T-cell (primary cell): ENCODE measurements at places on chromosomes 1 and 21. TPM values are rescaled to one million over a fixed set of nuclear protein-coding genes. Genes with fewer than 3 reads are reported as not detected.

DCAF8 gene
- 188 TPM for total RNA-seq

MXRA8 gene
- 0.99 TPM for total RNA-seq

LCE1F gene
- total RNA-seq: not detected

TEDDM1 gene
- not detected for total RNA-seq

DESI2 gene
- total RNA-seq: 17.0 TPM

ASCL5 gene
- 0.19 TPM for total RNA-seq

RRP15 gene
- total RNA-seq: 11.7 TPM

- H3K4me3 ChIP-seq: no peak overlapping the region
- H3K36me3 ChIP-seq: no peaks in the 10 kb centered on the region
- no peak overlapping the region for H3K27ac ChIP-seq
- H3K27me3 ChIP-seq: no peaks in the 10 kb centered on the region
- H3K4me1 ChIP-seq: no peaks in the 10 kb centered on the region
- no peak for DNase-seq
Measured at GRCh38 chr1:33921281-33921680, 57.4 kb downstream of the HMGB4 start.

DNA sequence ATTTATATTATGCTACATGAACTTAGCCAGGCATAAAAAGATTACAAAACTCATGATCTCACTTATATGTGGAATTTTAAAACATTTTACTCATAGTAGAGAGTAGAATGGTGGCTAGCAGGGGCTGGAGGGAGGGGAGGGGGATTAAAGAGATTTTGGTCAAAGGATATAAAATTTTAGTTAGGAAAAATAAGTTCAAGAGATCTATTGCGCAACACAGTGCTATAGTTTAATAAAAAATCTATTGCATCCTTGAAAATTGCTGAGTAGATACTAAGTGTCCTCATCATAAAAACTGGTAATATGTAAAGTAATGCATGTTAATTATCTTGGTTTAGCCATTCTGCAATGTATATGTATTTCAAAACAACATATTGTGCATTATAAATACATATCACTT, 635.6 kb upstream of the NEGR1 start:
- DNase-seq: no peak
- H3K27ac ChIP-seq: no peak overlapping the region
- no peak overlapping the region for H3K4me3 ChIP-seq
- no peaks in the 10 kb centered on the region for H3K36me3 ChIP-seq

DNA sequence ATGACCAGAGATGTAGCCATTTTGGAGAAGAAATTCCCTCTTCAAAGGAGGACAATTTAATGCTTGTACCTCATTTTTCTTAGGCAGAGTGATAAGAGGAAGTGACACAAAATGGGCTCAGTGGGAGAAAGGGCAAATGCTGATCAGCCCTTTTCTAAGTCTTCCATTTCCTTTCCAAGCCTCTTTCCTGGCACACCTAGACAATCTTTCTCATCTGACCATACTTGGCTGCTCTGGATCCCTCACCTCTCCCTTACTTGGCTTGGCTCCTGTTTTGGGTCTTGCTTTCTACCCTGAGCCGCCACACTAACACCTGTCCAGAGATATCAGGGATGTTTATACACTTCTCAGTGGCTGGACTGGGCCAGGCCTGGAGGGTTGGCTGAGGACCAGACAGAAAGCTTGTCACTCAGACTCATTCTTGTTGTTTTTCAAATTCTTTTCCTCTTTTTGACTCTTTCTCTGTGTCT, 13.1 kb downstream of the TXNIP start:
- peak overlapping the region; percentile 94 for H3K27ac ChIP-seq
- DNase-seq: no peak
- H3K4me1 ChIP-seq: peaks cover 61% of the 10 kb centered on the region
- H3K27me3 ChIP-seq: no peaks in the 10 kb centered on the region
- no peak overlapping the region for H3K4me3 ChIP-seq

DNA sequence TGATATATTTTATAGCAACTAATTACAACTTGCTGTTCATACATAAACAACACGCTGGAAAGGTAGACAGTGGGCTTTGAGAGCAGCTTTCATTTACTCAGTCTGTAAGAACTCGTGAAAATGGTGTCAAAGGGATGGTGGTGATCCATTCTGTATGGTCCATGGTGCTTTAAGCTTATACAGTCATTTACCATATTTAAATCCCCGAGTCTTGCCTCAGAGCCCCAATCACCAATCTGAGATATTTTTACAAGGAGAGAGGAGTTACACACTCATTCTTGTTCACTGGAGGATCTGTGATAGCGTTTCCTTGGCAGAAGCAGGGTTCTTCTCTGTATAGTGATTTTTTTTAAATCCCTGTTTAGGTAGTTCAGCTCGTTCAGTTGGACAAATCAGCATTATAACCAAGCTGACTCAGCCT, 694.6 kb downstream of the USP25 start:
- no peak for DNase-seq
- no peaks in the 10 kb centered on the region for H3K27me3 ChIP-seq
- no peaks in the 10 kb centered on the region for H3K4me1 ChIP-seq

- H3K4me1 ChIP-seq: no peaks in the 10 kb centered on the region
- H3K4me3 ChIP-seq: no peak overlapping the region
- no peaks in the 10 kb centered on the region for H3K27me3 ChIP-seq
- DNase-seq: no peak
- H3K36me3 ChIP-seq: no peaks in the 10 kb centered on the region
- no peak overlapping the region for H3K27ac ChIP-seq
Measured at GRCh38 chr1:41840592-41841246, 78.0 kb downstream of the HIVEP3 start.

DNA sequence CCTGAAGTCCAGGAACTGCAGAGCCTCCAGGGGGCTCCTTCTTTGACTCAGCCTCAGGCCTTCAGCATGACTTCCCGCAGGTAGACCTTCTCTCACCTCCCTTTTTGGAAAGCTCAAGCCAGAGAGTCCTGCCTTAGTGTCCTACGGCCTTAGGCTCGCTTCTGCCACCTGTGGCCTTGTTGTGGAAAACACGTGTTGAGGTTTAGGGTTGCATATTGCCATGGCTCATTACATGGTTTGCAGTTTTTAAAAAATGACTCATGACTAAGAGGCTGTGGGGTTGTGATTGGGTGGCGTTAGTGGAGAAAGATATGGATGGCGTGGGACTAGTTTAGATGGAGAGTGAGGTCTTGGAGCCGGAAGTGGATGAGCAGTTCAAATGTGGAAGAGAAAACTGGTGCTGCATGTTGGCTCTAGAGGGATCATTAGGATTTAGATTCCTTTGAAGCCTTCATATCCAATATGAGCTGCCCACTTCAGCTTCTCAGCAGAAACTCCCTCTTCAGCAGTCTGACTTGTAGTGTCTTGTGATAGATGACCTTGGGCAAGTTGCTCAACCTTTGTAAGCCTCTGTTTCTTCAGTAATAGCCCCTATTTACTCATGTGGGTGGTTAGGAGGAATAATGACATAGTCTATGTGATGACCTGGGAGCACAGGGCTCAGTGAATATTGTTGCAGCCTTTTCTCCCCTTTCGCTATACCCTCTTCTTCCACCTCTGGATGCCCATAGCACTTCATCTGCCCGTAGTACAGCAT, 6.5 kb upstream of the FGGY start:
- DNase-seq: no peak
- peaks cover 12% of the 10 kb centered on the region for H3K4me1 ChIP-seq
- no peaks in the 10 kb centered on the region for H3K27me3 ChIP-seq
- no peaks in the 10 kb centered on the region for H3K36me3 ChIP-seq
- no peak overlapping the region for H3K4me3 ChIP-seq

- DNase-seq: no peak
- H3K4me1 ChIP-seq: no peaks in the 10 kb centered on the region
- no peak overlapping the region for H3K4me3 ChIP-seq
- H3K27me3 ChIP-seq: no peaks in the 10 kb centered on the region
- no peaks in the 10 kb centered on the region for H3K36me3 ChIP-seq
- H3K27ac ChIP-seq: no peak overlapping the region
Measured at GRCh38 chr1:79325705-79326104, 319.2 kb upstream of the ADGRL4 start.

- H3K4me3 ChIP-seq: no peak overlapping the region
- no peaks in the 10 kb centered on the region for H3K36me3 ChIP-seq
- no peak overlapping the region for H3K27ac ChIP-seq
- H3K4me1 ChIP-seq: no peaks in the 10 kb centered on the region
- no peaks in the 10 kb centered on the region for H3K27me3 ChIP-seq
- DNase-seq: no peak
Measured at GRCh38 chr1:109762821-109763645, 690 bp downstream of the EPS8L3 start.

- no peak overlapping the region for H3K27ac ChIP-seq
- no peak overlapping the region for H3K4me3 ChIP-seq
- no peaks in the 10 kb centered on the region for H3K36me3 ChIP-seq
- no peaks in the 10 kb centered on the region for H3K27me3 ChIP-seq
Measured at GRCh38 chr1:107328087-107328486, 187.2 kb downstream of the NTNG1 start.

DNA sequence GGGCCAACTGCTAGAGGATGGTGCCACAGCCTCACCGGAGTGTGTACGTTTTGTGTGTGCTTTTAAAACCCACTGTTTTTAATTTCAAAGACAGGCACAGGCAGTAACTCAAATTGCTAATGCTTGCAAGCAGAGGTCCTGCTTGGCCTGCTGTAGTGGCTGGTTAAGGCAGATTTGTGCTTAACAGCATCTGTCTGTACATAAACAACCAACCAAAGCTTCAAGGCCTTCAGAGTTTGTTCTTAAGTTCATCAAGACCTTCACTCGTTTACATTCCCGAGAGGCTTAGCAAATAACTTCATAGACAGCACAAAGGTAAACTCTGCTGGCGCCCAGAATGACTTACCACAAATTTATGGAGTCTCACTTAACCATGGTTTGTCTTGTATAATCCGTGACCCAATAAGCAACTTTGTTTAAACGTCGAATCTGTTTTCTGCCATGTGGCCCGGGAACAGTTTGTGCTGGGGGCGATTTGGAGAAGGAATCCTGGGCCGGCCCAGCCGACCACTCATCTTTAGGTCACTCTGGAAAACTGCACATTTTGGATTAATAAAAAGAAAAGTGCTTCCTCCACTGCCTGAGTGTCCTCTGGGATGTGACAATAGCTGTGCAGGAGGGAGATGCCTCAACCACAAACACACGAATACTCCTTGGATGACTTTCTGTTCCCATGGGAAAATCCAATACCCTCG, 58.1 kb downstream of the CAPZB start:
- H3K4me3 ChIP-seq: no peak overlapping the region
- H3K36me3 ChIP-seq: peaks cover 8% of the 10 kb centered on the region

GRCh38 chr1:71193153-71193552, 112.3 kb upstream of the ZRANB2 start:
- no peaks in the 10 kb centered on the region for H3K27me3 ChIP-seq
- no peaks in the 10 kb centered on the region for H3K36me3 ChIP-seq
- no peak overlapping the region for H3K27ac ChIP-seq
- H3K4me3 ChIP-seq: no peak overlapping the region
- no peaks in the 10 kb centered on the region for H3K4me1 ChIP-seq
- no peak for DNase-seq

- no peak for DNase-seq
- H3K4me1 ChIP-seq: peaks cover 10% of the 10 kb centered on the region
- no peaks in the 10 kb centered on the region for H3K36me3 ChIP-seq
Measured at GRCh38 chr1:87155648-87156047, 173.0 kb upstream of the LMO4 start.

- H3K36me3 ChIP-seq: no peaks in the 10 kb centered on the region
- DNase-seq: no peak
- no peaks in the 10 kb centered on the region for H3K4me1 ChIP-seq
- peaks cover 16% of the 10 kb centered on the region for H3K27me3 ChIP-seq
Measured at GRCh38 chr1:203995228-203995627, 77.7 kb upstream of the SOX13 start.

GRCh38 chr1:24964811-24965570, 34.9 kb upstream of the RUNX3 start:
- H3K36me3 ChIP-seq: no peaks in the 10 kb centered on the region
- peaks cover 83% of the 10 kb centered on the region for H3K4me1 ChIP-seq
- H3K27me3 ChIP-seq: no peaks in the 10 kb centered on the region
- H3K4me3 ChIP-seq: peak overlapping the region; percentile 53
- H3K27ac ChIP-seq: peak overlapping the region; percentile 91
